ENCODE measurements at places on chromosomes 7 and 10.
A peak's percentile ranks its signal among the peaks of the same experiment; 100 is the strongest.

- DNase-seq, result no peak
Measured at GRCh38 chr7:6205971-6206660, 66.3 kb downstream of the CYTH3 start.

GRCh38 chr10:116268976-116269375 is 4.0 kb downstream of the GFRA1 start:
- no peak for DNase-seq

DNA sequence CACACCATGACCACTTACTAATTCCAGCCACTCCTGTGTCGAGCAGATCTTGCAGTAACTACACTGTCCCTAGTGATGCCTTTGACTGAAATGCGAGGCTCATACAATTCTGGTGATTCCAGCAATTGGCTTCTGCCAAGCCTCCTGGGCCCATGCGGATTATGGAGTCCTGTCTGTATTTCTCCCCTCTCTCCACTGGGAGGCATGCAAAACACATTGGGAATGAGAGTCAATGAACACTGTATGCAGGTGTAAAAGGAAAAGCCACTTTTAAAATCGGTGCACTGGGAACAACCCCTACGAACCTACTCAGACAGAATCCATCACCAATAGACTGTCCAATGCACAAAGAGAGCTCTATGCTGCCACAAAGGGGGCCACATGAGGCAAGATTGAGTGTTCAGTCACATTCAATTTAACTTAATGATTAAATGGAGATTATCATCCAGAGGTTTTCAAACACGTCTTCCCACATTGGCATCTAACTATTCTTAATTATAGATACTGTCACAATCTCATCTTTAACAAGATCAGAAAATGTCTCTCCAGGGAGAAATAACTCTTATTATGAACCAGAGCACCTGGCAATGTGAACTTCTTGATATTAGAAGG is 550.6 kb downstream of the GLRX3 start:
- peak; percentile 20 for DNase-seq

- peak; percentile 0 for DNase-seq
Measured at GRCh38 chr10:43166207-43166879, 28.1 kb downstream of the CSGALNACT2 start.

GRCh38 chr7:29956487-29956836 is 33.1 kb downstream of the SCRN1 start:
- no peak for DNase-seq

- no peak for DNase-seq
Measured at GRCh38 chr7:55110282-55110992, 91.6 kb downstream of the EGFR start.

DNA sequence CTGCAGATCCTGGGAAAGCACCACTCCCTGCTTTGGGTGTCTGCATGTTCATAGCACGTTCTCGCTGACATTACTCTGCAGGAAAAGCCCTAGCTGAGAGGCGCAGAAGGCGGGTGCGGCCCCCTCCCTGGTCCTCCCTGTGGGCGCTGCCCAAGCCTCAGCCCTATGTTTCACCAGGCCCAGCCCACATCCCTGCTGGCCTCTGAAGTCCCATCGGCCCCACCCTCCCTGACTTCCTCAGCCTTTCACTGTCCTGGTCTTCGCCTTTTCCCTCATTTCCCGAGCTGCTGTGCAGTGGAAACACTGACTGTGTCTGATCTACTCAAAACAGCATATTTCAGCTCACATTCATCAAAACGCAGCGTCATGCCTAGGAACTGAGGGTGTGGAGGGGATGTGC is 36.3 kb upstream of the DIP2C start:
- DNase-seq, result no peak

- DNase-seq, result no peak
Measured at GRCh38 chr10:113301342-113301984, 251.4 kb upstream of the HABP2 start.

- peak; percentile 64 for DNase-seq
Measured at GRCh38 chr10:17643339-17643754, 604 bp upstream of the STAM start.

DNA sequence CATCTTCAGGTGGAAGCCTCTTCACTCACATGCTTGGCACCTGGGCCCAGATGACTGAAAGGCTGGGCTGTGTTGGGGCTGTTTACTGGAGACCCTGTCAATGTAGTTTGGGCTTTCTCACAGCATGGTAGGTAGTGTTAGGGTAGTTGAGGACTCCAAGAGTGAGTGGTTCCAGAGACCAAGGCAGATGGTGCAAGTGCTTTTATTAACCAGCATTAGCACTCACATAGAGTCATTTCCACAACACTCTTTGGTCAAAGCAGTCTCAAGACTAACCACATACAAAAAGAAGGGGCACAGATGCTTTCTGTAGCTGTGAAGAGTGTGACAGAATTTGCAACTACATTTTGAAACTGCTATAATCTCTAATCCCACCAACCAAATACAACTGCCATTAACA is 135.0 kb downstream of the RTKN2 start:
- no peak for DNase-seq
